NCI-H1436 treated with DMSO at 0.1 percent for 48 hours (cell line): ENCODE measurements at places on chromosomes 11 and 22.

- DNase-seq: no peak
Measured at GRCh38 chr11:92477686-92478085, 253.1 kb downstream of the FAT3 start.

DNA sequence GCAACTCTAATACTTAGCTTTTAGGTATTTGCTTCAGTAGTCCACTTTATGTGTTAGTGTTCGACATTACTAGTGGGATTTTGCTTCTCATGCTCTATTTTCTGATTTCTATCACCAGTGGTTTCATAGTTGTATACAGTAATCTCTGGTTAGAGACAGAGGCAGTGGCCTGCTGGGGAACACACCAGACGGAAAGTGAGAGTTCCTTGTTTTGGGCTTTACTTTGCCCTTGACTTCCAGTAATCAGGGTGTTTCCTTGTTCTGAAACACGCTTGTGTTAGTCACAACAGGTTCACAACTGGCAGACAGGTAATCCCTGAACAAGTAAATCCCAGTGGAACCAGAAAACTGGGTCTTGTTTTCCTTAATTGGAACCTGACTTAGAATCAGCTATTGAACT is 56.0 kb downstream of the PACS1 start:
- DNase-seq: no peak

- no peak for DNase-seq
Measured at GRCh38 chr22:49999946-50000586, 12.5 kb downstream of the IL17REL start.

GRCh38 chr11:117476531-117477142 is 149.0 kb downstream of the CEP164 start:
- DNase-seq: no peak

- no peak for DNase-seq
Measured at GRCh38 chr22:42632096-42632495, 8.3 kb downstream of the ATP5MGL start.

GRCh38 chr11:79363861-79364378 is 76.9 kb downstream of the TENM4 start:
- DNase-seq: no peak

DNA sequence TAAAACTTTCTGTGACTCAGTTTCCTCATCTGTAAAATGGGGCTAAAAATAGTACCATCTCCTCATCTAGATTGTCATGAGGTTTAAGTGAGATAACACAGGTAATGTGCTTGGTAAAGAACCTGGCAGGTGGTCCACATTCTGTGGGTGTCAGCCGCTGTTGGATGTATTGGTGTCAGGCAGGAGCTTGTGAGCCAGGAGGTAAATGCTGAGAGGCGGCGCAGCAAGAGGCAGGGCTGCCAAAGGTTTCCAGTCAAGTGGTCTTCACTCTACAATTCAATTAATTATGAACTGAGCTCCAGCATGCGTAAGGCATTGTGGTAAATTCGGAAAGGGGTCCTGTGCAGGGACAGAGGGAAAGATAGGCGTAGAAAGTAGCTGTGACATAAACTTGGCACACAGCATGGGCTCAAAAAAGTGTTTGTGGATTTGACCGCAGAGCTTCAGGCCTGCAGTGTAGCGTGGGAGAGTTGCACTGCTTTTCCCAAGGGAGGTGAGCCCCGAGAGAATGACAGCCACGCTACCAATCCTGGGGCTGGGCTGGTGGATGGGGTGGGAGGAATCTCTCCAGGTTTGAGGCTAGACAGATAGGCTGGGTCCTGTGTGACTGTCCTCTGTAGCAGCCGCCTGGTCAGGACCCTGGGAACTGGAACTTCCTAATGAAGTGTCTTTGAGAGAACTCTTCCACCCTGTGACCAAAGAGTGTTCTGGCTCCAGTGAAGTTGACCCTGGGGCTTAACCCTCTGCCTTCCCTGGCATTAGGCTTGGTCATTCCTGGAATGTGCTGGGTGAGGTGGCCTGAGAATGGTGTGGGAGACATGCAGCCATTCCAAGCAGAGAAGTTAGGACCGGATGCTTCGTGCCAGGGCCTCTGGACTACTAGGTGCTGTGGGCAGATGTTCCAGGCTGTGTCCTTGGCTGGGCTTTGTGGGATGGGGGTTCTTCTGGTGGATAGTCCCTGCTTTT is 122.4 kb downstream of the FEZ1 start:
- DNase-seq: no peak

DNA sequence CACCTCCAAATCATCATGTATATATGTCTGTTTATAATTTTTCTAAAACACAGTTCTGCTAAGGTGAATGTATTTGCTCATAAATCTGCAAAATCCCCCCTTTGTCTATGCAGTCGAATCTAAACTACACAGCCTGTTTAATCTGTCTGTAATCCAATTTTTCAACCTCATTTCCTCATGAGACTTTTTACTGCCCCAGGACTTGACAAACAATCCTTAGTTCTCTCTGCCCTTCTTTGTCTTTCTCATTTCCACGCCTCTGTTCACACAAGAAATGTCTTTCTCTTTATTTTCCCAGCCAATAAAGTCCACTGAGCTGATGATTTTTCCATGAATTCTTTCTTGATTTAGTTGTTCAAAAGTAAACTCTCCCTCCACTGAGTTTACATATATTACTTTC is 1154.3 kb downstream of the FAM181B start:
- DNase-seq: no peak

- DNase-seq: no peak
Measured at GRCh38 chr22:27992294-27993165, 73.5 kb upstream of the PITPNB start.

GRCh38 chr11:67366546-67366945 is 6.9 kb downstream of the CLCF1 start:
- DNase-seq: no peak

GRCh38 chr11:98358551-98358950 is 662.2 kb upstream of the CNTN5 start:
- no peak for DNase-seq
